ENCODE measurements at places on chromosomes 6 and 20.

DNA sequence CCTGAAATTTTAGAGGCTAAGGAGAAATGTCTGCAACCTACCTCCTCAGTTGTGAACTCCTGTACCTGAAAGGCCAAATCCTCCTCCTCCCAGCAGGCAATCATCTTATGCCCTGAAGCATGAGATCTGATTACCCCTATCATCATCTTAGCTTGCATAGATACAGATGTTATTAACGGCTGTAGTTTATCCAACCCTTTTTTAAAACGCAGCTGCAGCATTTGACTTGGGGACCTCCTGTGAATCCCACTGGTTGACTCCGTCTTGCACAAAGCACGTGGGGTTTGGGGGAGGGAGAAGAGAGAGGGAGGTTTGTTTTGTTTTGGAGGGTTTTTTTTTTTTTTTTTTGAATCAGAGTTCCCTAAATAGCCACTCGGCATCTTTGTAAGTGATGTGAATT lies 5.8 kb upstream of the NR2E1 start:
- no peak for DNase-seq

GRCh38 chr6:105646391-105646867 lies 243.5 kb upstream of the PREP start:
- DNase-seq = no peak

- DNase-seq = no peak
Measured at GRCh38 chr6:137827411-137827940, 39.6 kb upstream of the TNFAIP3 start.

DNA sequence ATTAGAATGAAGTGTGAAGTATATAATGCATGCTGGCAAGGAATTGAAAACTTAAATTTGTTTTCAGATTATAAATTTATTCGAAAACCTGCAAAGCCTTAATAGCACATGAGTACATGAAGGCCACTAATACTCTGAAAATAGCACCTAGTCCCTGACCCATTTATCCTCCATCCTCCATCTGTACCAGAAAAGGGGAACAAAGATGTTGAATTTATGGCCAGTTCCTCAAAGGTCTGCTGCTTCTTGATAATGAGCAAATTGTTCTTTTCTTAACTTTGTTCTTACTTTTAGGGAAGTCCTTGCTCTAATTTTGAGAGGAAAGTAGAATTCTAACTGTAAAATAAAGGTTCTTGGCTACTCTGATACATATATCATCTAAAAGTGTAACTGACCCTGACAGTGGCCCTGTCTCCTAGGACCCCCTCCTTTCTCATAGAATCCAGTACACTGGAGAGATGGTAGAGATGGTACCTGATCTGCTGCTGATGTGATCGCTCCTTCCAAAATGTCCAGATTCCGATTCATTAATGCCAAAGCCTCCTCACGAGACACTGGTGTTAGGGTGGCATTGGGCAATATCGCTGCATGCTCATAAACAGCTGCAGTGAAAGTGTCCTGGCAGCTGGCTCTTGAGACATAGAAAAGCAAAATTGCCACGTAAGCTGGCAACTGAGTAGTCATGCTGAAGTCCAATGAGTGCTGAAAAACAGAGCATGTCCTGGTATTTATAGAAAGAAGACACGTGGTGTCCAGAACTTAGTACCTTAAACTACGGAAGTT lies at the start of gene VNN1:
TSS of gene VNN1 (minus strand) at position 704 of the 783 bp plus-strand sequence. CDS start at position 684, 20 bp downstream.
- no peak for DNase-seq

DNA sequence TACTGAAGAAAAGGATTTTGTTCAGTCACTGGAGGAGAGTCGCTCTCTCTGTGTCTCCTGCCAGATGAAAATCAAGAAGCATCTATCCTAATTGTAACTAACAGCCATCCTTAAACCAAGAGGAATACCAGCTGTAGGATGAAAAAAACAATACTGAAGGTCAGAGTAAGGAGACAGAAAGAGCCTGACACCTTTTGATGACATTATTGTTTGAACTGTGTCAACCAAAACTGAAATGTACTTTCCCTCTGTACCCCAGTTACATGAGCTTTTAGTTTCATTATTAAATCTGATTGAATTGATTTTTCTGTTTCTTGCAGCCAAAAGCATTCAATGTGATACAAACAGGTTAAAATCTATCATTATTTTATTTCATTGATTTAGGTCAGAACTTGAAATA lies 17.2 kb upstream of the BTBD9 start:
- DNase-seq = no peak

DNA sequence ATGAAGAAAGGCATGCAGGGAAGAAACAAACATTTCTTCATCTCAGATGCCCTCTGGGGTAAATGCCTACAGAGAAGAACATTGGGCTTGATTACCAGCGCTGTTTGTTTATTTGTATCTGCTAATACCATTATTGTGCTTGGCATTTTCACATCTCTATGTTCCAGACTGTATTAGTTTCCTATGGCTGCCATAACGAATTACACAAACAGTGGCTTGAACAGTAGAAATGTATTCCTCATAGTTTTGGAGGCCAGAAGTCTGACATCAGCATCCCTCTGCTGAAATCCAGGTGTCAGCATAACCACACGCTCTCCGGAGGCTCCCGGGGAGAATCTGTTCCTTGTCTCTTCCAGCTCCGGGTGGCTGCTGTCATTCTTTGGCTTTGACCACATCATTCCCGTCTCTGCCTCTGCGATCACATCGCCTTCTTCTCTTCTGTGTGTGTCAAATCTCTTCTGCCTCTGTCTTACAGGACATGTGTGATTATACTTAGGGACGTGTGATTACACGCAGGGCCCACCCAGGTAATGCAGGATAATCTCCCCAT lies 241.6 kb upstream of the SUPT3H start:
- DNase-seq = no peak

DNA sequence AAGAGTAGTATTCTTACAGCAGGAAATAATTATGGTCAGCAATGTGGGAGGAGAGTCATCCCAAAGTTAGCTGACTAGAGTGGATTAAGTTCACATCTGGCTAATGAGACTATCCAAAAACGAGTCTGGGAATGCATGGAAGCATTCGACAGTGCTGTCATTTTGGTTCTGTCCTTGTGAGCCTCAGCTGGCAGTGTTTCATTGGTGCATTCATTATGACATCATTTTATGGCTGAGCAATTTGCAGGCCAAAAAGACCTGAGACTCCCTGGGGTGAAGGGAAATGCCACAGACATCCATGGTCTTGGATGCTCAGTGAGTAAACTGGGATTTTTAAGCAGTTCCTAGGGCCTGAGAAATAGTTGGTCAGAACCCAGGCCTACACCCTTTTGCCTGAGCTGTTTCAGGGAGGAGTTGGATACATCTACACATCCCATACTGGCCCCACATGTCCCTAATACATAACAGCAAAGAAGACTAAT lies 196.4 kb upstream of the CCN2 start:
- no peak for DNase-seq

- no peak for DNase-seq
Measured at GRCh38 chr6:98525860-98526259, 308.5 kb upstream of the POU3F2 start.

DNA sequence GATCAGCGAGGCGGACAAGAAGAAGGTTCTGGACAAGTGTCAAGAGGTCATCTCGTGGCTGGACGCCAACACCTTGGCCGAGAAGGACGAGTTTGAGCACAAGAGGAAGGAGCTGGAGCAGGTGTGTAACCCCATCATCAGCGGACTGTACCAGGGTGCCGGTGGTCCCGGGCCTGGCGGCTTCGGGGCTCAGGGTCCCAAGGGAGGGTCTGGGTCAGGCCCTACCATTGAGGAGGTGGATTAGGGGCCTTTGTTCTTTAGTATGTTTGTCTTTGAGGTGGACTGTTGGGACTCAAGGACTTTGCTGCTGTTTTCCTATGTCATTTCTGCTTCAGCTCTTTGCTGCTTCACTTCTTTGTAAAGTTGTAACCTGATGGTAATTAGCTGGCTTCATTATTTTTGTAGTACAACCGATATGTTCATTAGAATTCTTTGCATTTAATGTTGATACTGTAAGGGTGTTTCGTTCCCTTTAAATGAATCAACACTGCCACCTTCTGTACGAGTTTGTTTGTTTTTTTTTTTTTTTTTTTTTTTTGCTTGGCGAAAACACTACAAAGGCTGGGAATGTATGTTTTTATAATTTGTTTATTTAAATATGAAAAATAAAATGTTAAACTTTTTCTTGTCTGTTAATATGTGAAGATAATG lies 2.2 kb downstream of the HSPA1B start:
- peak; percentile 45 for DNase-seq

GRCh38 chr6:36350681-36351571 lies 14.2 kb upstream of the BNIP5 start:
- no peak for DNase-seq

DNA sequence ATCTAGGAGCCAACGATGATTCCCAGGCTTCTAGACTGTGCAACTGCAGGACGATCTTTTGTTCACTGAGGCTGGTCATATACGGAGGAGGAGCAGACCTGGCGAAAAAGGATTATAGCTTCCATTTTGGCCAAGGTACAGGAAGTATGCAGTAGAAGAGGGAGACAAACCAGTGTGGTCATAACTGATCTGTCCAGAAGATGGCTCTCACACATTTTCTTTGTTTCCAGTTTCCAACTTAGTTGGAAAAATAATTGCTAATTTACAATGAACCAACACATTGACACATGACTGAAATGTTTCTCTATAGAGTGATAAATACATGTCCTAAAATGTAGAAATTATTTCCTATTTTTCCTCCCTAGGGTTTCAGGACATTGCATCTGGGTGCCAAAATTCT lies 364.1 kb upstream of the BTBD3 start:
- no peak for DNase-seq

DNA sequence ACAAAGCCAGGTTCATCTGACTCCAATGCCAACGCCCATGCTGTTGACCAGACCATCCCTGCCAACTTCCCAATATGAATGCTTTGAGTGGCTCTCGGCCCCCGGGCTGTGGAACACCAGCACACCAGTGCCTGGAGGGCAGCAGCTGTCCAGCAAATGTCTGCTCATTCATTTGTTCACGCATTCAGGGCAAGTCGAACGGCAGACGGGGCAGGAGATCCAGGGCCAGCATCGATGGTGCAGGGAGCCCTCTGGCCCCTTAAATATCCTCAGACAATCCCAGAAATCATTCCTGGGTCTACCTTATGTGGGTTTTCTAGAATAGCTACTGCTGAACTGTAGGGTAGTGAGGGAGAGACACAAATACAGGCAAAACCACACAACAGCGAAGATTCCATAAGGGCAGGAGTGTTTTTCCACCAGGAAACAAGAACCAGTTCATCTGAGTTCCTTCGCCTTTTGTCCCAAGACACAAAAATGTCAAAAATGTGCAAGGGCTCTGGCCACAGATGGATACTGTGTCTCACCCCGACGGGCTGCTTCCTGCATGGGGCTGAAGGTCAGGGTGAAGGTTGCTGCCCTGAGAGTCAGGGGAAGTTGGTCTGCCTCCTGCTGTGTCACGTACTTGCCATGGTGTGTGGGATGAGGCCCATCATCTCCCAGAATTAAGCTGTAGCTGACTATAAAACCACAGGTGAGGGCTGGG lies 15.5 kb downstream of the RIPOR3 start:
- no peak for DNase-seq

Data from NCI-H2029 treated with DMSO at 0.1 percent for 48 hours (cell line).